Activated T-cell treated with anti-CD3 and anti-CD28 coated beads, Interleukin-2, amount 50 U/mL, for 24 hours (primary cell): ENCODE measurements at places on chromosomes 7 and 10.
A peak's percentile ranks its signal among the peaks of the same experiment; 100 is the strongest.

- DNase-seq = no peak
Observed at GRCh38 chr10:129393812-129394211, 73.2 kb upstream of the MGMT start.

DNA sequence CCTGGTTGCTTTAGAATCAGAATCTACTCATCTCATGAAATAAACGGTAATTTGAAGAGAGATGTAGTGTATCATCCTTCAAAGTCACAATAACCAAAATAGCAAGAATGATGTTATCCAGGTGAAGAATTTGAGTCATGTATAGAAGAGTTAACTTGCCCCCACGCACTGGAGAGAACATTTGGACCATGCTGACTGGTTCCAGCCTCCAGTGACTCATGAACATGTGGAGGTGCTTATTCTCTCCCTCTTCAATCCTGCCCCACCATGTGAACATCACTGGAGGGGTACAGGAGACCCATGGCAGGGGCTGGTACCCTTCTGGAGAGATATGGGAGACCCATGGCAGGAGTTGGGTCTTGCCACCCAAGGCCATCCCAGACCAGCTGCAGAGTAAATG, 427.8 kb downstream of the CALN1 start:
- no peak for DNase-seq

- no peak for DNase-seq
Observed at GRCh38 chr10:21363731-21364104, 161.8 kb downstream of the SKIDA1 start.

GRCh38 chr10:131947631-131948347, 33.9 kb downstream of the BNIP3 start:
- peak; percentile 21 for DNase-seq

DNA sequence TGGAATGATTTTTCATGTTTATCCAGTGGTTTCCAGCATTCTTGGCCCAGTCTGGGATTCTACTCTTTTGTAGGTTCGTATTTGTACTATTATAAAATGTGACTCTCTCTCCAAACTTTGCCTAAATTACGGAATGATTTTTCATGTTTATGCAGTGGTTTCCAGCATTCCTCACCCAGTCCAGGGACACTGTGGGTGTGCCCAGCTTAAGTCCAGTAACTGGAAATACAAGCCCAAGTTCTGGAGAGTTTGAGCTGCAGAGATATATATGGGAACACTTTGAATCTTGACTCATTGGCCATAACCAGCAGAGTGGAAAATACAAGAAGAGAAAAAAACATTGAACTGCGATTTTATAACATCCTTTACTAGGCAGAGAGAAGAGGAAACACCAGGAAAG, 5.9 kb upstream of the MAGI2 start:
- DNase-seq = no peak

DNA sequence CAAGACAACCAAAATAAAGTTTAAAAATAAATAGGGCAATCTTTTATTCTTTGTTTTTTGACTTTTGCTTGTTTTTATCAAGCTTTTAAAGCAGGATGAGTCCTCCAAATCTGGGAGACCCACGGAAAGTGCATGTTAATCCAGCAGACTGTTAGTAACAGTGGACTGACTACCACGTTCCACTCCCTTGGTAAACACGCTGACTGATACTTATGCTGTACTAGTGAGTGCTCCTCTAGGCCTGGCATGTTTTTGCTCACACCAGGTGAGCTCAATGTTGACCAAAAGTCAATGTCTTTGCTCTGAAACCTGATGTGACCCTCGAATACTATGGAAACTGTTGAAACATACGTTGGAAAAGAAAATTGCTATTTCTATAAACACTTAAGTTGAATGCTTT, 88.4 kb downstream of the KIAA1549 start:
- no peak for DNase-seq

DNA sequence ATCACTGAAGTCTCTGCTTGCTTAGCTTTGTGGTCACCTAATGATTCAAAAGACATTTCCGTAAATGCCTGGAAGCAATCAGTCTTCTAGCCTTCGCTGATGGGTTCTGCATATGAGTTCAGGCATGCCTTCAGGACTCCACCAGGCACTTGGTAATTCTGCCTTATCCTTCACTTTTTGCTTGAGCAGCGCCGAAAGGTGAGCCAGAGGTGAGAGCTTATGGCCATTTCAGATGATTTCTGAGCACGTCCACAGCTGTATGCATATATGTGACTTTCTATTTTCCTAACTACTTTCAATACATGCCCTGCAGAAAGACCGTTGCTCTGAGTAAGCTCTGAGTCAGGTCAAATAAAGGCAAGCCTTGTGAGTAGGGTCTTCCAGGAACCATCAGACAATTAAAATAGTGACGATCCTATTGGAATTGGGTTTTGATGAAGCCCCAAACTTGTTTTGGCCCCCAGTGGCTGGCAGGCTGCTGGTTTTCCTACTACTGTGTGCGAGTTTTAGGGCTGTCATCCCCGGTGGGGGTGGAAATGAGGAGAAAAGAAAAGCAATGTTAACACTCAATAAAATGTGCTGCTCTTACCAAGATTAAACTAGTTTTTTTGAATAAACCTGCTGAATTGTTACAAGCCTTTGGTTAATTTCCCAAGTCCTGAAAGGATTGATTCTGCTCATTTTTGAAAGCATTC, 154.4 kb upstream of the AKR1E2 start:
- DNase-seq = no peak
